Motor neuron (in vitro differentiated cells): ENCODE measurements at places on chromosomes 4 and X. TPM values are rescaled to one million over a fixed set of nuclear protein-coding genes. Genes with fewer than 3 reads are reported as not detected.

BANK1 gene
- 0.17 TPM in 1 of 2 replicates, not detected in the other for total RNA-seq

RIPPLY1 gene
- total RNA-seq, result not detected in 2 replicates

CENPE gene
- total RNA-seq, result 2.5 and 3.1 TPM in 2 replicates

NHS gene
- total RNA-seq, result 1.3 and 2.3 TPM in 2 replicates

GAB3 gene
- total RNA-seq, result 0.06 TPM in 1 of 2 replicates, not detected in the other

COL4A6 gene
- total RNA-seq, result 16.2 and 28.5 TPM in 2 replicates

MAGEA12 gene
- total RNA-seq, result 0.24 TPM in 1 of 2 replicates, not detected in the other

STAP1 gene
- total RNA-seq, result 0.37 and 0.50 TPM in 2 replicates

TRIML2 gene
- 0.54 and 0.56 TPM in 2 replicates for total RNA-seq

ERAS gene
- total RNA-seq, result 0.46 and 0.90 TPM in 2 replicates

BST1 gene
- total RNA-seq, result 0.94 and 1.2 TPM in 2 replicates

TRIM2 gene
- total RNA-seq, result 177 and 182 TPM in 2 replicates

CLDN22 gene
- total RNA-seq, result 0.38 TPM in 1 of 2 replicates, not detected in the other

CPZ gene
- total RNA-seq, result 0.46 TPM in 1 of 2 replicates, not detected in the other

MAOB gene
- 0.82 and 1.1 TPM in 2 replicates for total RNA-seq

RFC1 gene
- total RNA-seq, result 33.7 and 43.0 TPM in 2 replicates

CTAG1B gene
- not detected in 2 replicates for total RNA-seq

SORCS2 gene
- total RNA-seq, result 4.2 and 5.4 TPM in 2 replicates

ETDB gene
- total RNA-seq, result not detected in 2 replicates

FDCSP gene
- not detected in 2 replicates for total RNA-seq

MID1 gene
- 25.4 and 26.2 TPM in 2 replicates for total RNA-seq

C4orf46 gene
- 13.1 and 14.5 TPM in 2 replicates for total RNA-seq

ETDA gene
- total RNA-seq, result not detected in 2 replicates

CRMP1 gene
- 443 and 468 TPM in 2 replicates for total RNA-seq

ANKRD50 gene
- 36.0 and 48.6 TPM in 2 replicates for total RNA-seq

IGBP1 gene
- 45.7 and 48.4 TPM in 2 replicates for total RNA-seq

FGF13 gene
- 64.5 and 68.0 TPM in 2 replicates for total RNA-seq

RNF150 gene
- total RNA-seq, result 23.4 and 28.4 TPM in 2 replicates

DOK7 gene
- 0.36 and 0.52 TPM in 2 replicates for total RNA-seq

ZAR1 gene
- not detected in 2 replicates for total RNA-seq

GPRASP1 gene
- 29.1 and 31.1 TPM in 2 replicates for total RNA-seq

HHIP gene
- 7.8 and 16.2 TPM in 2 replicates for total RNA-seq

CYBB gene
- 0.11 and 0.19 TPM in 2 replicates for total RNA-seq
